Common myeloid progenitor, CD34-positive (primary cell): ENCODE measurements at places on chromosomes 11 and 22.

GRCh38 chr11:117095284-117096161 is 2.7 kb downstream of the SIK3 start:
- DNase-seq: peak; percentile 58

GRCh38 chr22:35126993-35127392 is 61.0 kb downstream of the ISX start:
- DNase-seq: no peak

DNA sequence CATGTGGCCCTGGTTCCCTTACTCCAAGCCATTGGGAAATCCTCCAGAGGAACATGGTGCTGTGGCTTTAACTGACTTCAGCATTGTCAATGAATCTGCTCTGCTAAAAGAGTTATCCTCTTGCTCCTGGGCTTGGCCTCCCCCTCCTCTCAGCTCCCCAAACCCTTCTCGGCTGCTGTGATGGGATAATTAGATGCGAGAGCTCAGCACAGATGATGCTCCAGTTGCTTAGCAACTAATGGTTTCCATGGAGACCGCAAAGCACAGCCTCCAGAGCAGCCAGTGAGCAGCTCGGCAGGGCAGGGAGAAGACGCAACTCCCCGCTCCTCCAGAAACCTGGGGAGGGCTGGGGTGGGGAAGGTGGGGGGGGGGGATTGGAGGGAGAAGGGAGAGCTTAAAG is 2.8 kb upstream of the UPK2 start:
- DNase-seq: peak; percentile 33

GRCh38 chr22:27816552-27816951 is 15.0 kb upstream of the MN1 start:
- DNase-seq: no peak

DNA sequence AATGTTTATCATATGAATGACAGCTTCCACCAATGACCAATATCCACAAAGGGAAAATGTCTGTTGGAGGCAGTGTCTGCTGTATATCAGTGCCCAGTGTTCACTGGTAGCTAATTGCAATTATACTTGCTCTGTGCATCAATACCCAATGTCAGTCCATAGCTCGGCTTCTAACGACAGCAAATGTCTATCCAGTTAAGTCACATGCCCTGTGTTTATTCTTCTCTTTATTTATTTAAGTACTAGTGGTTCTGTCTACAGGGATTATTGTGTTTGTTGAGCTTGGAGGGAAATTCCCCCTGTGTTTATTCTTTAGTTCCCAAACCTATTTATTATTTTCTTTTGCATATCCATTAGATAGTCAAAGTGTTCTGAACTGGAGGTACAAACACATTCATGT is 18.6 kb downstream of the TSKU start:
- no peak for DNase-seq

DNA sequence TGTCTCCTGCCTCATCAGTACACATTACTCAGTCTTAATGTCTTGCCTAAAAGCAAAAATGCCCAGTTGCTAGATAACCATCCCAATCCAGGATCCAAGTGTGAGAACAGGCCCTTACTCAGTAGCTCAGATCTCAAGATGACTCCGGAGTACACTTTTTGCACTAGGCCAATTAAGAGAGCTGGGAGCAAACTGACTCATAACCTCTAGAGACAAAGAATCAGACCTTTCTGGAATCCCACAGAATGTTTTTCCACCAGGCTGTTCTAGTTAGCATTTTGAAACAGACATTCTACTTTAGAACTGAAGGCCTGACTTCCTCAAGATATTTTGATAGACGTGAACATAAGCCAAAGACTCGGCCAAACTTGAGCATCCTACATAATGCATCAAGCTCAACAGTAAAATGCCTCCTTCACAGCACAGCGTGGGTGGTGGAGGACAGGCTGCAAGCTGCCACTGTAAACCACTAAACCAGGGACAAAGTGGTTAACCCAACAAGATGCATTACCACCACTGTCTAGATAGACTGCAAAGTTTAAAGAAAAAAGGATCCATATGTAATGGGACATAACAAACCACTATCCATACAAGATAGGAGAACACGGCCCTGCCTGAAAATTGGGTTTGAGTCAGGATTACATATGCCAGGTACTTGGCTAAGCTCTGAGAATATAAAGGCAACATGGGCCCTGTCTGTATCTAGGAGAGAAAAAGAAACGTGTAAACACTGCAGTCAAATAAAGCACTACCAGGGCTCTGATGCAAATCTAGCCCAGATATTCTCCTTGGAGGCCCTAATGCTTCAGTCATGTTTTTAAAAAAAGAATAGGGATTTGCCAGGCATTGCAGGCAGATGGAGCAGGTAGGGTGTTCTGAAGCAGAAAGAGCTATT is 48.3 kb downstream of the MYH9 start:
- DNase-seq: no peak

- no peak for DNase-seq
These were observed 62.1 kb downstream of the C22orf31 start for GRCh38 chr22:28999510-28999909.

DNA sequence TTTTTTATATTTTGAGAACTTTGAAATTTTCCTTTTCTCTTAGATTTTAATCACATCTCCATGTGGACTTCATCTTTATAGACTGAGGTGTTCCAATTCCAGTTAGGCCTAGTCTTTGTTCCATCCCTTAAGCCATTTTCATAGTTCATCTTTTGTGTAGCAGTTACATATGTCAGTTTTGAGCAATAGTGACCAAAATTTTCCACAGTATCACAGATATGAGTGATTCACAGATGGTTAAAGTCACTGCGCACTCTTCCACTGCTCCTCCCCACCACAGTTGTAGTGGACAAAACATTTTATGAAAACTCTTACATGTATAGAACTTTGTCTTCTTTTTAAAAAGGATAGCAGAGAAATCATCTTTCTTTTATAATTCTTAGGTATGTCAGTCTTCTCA is 42.8 kb downstream of the YAP1 start:
- DNase-seq: no peak

DNA sequence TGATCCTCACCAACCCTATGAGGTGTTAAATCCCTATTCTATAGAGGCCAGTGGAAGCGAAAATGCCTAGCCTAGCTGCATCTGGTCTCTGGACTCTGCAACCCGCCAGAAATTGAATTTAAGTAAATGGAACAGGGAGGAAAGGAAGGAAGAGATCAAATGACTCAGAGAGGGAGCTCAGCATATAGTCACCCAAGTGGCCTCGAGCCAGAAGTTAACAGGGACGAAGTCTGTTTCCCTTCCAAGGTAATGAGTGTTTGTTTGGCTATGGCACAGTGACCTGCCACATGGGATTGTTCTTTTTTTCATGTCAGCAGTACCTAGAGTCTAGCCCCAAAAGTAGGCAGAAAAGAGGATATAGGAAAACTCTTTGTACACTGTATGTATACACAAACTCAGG is 66.3 kb downstream of the PAK1 start:
- DNase-seq: peak; percentile 48

- DNase-seq: no peak
These were observed 387.8 kb downstream of the CTTN start for GRCh38 chr11:70786021-70786665.

DNA sequence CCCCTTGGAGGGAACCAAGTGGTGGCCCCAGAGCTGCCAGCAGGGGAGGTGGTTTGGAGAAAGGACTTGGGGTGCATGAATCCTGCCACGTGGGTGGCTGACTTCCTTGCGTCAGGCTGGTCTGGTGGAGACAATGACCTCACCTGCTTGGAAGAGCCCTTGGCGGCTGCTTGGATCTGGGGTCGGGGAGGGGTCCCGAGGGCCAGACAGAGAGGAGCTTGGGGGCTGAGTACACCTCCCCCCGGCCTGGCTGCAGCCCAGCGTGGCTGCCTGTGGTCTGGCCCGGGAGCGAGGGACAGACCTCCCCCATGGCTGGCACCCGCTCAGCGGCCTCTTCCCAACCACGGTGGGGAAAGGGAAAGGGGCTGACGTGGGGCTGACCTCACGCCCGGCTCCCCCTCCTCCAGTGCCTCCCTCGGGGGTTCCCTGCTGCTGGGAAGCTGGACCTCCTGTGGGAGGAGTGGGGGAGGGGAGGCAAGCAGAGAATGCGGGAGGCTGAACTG is 13.8 kb downstream of the LIF start:
- no peak for DNase-seq

DNA sequence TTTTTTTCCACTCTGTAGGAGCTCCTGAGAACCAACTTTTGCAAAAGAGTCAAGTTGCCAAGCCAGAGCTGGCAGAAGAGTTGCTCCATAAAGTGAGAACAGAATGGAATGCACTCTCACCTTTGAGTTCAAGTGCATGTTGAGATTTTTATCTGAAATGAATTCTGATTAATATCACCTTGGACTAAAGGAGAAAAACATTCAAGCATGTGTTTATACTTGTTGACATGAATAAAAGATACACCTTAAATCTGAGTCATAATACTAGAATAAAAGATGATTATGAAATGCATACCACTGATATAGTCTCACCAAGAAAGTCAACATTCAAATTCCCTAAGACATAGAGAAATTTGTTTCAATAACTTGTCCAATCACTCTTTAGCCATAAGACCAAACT is 37.8 kb downstream of the ARL14EP start:
- DNase-seq: no peak

GRCh38 chr11:130177782-130178181 is 18.2 kb downstream of the ST14 start:
- no peak for DNase-seq

DNA sequence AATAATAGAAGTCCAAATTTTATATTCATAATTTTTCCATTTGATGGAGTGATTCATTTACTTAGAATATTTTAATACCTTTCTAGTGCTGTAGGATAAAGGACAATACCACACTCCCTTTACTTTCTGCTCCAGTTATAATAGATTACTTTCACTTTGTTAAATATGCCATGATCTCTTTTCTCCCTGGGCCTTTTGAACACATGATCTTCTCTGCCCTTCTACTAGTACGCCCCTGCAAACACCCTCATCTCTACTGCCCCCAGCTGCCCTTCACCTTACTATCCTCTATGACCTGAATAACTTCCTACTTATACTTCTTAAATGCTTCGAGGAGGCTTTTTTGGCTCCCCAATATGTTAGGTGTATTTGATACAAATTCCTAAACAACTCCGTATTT is 177.3 kb downstream of the GUCY1A2 start:
- DNase-seq: no peak

DNA sequence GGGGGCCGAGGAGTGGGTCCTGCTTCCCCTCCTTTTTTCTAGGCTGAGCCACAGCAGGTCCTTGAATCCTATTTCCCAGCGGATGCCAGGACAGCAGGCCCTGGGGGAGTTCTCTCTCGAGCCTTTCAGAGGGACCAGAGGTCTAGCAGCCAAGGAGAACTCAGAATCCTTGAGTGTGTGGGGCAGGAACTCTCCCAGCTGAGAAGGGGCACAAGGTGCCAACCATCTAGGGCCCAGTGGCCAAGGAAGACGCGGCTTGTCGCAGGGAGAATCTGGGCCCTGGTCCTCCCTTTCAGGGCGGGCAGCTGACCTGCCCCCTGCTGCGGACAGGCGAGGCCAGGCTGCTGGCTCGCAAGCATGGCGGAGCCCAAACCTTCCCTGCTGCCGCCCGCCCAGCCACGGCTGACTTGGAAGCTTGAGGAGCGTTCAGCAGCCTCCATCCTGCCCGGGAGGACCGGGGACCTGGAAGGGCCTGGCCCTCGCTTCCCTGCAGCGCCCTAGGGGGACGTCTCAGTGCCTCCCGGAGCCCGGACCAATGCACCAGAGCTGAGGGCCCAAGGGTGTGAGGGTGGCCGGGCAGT is 972 bp upstream of the TSSC4 start:
- no peak for DNase-seq

DNA sequence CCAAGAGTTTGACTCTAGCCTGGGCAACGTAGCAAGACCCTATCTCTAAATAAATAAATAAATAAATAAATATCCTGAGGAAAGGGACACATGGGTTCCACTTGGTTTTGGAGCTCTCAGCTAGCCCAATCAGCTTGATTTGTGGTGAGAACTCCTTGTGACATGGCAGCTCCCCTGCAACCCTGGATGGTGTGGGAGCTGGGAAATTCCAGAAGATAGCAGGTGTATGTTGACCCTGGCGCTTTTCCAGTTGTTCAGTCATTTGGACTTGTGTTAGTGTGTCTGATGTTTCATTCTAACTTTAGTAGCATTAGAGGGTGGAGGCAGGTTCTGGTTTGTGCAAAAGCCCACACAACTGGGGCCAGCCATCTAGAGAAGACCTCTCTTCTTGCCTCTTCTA is 148.5 kb upstream of the NCAM1 start:
- no peak for DNase-seq

DNA sequence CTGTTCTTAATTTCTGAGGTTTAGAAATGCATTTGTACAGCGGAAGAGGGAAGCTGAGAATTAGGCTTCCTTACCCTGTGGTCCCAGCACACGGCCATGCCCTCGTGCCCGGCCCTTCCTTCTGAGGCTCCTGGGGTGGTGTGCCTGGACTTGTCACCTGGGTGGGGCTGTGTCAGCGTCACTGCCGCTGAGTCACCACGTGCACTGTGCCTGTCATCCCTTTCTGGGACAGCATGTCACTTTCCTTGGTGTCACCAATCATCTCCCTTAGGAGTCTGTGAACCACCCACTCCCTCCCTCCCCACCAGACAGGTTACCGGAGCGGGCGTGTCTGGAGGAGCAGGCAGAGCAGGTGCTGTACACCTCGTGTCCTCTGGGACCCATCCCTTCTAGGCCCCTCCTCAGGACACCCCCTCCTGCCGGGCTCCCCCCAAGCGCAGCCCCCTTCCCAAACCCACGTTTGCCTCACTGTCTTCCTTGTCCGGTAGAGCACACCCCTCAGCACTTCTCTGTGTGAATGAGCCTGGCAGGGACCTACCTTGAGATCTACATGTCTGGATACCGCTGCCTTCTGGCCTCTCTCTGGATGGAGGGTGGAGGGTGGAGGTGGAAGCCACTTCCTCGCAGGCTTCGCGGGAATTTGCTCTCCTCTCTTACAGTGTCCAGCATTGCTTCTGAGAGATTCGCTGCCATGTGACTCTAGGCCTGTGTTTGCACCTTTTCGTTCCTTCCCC is 367.6 kb downstream of the TBC1D22A start:
- DNase-seq: no peak

DNA sequence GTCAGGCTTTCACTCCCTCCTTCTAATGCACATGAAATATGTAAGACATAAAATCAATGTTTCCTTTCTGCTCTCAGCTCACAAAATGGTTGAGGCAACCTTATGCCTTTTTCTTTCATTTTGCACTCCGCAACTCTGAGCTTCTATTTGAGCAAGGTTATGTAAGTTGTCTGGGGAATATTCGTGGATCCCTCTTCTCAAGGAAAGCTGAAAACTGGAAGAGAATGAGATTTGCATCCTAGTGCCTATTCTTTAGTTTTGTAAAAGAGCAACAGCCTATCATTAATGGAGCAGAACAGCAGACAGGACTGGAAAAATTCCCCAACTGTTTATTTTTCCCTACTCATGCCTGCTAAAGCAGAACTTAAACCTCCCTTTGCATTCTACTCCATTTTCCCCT is 141.7 kb downstream of the FAM76B start:
- DNase-seq: no peak

GRCh38 chr11:32065865-32066629 is 24.8 kb upstream of the RCN1 start:
- DNase-seq: peak; percentile 41

- DNase-seq: peak; percentile 22
These were observed 56.5 kb upstream of the CABP7 start for GRCh38 chr22:29663180-29663821.

DNA sequence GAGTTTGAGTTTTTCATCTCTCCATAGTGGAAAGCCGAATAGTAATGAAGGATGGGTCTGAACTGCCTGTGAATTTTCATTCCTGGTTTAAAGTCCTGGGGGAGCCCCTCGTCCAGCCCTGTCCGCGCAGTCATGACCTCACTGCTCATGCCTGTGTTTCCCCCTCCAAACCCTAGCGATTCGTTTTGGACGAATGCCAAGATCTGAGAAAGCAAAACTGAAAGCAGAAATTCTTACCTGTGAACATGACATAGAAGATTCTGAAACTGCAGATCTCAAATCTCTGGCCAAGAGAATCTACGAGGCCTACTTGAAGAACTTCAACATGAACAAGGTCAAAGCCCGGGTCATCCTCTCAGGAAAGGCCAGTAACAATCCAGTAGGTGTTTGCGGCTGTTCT is 30.5 kb downstream of the CDPF1 start:
- peak; percentile 32 for DNase-seq
